GM03348 (cell line): ENCODE measurements at places on chromosomes 6 and 20.
A peak's percentile ranks its signal among the peaks of the same experiment; 100 is the strongest.

- no peak for DNase-seq
Observed at GRCh38 chr6:40541556-40542174, 45.5 kb downstream of the LRFN2 start.

DNA sequence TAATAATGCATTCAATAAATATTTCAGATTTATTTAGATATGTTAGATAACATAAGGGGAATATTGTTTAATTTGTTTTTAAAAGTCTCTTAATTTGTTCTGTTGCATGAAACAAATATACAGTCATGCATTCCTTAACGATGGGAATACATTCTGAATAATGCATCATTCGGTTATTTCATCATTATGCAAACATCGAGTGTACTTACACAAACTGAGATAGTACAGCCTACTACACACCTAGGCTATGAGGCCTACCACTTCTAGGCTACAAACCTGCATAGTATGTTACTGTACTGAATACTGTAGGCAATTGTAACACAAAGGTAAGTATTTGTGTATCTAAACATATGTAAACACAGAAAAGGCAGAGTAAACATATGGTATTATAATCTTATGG lies 118.7 kb downstream of the EPHA7 start:
- DNase-seq: no peak

GRCh38 chr6:145332011-145332410 lies 403.3 kb downstream of the EPM2A start:
- no peak for DNase-seq

DNA sequence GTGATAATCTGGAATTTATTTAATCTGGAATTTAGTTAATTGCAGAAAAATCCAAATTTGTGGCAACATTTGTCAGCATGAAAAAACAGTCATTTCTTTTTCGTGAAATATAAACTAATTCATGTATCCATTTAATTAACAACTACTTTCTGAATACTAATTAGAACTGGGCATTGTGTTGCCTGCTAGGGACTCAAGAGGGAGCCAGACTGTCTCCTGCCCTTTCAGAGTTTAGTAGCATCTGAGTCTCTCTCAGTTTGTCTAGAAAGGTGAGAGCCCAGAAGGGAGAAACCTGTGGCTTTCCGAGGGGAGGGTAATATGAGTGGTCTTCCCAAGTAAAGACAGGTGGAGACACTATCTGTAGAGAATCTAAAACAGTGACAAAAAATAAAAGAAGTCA lies 210.9 kb upstream of the HDDC2 start:
- no peak for DNase-seq

- peak; percentile 48 for DNase-seq
Observed at GRCh38 chr20:46375771-46376170, 30.6 kb downstream of the ELMO2 start.

DNA sequence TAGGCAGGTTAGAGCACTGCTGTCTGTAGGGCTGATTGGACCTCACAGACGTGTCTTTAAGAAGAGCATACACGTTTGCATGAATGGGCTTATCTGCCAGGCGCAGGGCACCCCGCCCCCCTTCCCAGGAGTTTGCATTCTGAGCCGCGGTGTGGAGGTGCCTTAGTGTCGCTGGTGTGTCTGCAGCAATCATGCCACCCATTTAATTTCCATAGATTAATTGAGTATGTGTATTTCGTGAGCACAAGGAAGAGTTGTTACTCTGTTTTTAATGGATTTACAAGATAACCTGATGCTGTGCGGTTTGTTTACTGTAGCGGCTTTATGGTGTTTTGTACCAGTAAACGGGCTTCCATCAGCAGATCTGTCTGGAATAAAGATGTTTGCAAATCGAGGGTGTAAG lies 107.7 kb downstream of the ZDHHC14 start:
- no peak for DNase-seq

- peak; percentile 20 for DNase-seq
Observed at GRCh38 chr6:135583256-135583761, 85.8 kb upstream of the AHI1 start.

- no peak for DNase-seq
Observed at GRCh38 chr6:69294862-69295261, 501.9 kb downstream of the LMBRD1 start.

DNA sequence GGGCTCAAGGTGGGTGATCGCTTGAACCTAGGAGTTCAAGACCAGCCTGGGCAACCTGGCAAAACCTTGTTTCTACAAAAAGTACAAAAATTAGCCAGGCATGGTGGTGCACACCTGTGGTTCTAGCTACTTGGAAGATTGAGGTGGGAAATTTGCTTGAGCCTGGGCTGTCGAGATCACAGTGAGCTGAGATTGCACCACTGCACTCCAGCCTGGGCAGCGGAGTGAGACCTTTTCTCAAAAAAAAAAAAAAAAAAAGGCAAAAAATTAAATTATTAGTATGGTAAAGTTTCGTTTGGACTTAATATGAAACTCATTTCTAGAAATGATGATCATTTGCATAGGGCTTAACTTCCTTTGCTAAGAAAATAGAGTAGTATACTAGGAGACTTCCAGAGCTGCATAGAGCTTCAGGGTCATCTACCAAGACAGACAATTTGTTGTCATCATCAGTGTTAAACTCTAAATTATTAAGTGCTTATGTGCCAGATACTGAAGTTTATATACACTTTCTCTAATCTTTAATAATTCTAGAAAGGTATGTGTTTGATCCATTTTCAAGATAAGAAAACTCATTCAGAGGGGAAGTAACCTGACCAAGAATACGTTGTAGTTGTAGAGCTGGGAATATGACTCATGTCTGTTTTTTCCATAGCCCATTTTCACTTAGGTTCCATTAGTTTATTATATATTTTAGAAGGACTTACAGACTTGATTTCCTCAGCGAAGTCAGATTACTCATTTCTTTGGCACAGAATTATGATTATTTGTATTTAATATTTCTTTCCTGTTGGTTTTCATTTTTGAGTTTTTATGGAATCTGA lies 84.5 kb downstream of the SLC16A10 start:
- no peak for DNase-seq

DNA sequence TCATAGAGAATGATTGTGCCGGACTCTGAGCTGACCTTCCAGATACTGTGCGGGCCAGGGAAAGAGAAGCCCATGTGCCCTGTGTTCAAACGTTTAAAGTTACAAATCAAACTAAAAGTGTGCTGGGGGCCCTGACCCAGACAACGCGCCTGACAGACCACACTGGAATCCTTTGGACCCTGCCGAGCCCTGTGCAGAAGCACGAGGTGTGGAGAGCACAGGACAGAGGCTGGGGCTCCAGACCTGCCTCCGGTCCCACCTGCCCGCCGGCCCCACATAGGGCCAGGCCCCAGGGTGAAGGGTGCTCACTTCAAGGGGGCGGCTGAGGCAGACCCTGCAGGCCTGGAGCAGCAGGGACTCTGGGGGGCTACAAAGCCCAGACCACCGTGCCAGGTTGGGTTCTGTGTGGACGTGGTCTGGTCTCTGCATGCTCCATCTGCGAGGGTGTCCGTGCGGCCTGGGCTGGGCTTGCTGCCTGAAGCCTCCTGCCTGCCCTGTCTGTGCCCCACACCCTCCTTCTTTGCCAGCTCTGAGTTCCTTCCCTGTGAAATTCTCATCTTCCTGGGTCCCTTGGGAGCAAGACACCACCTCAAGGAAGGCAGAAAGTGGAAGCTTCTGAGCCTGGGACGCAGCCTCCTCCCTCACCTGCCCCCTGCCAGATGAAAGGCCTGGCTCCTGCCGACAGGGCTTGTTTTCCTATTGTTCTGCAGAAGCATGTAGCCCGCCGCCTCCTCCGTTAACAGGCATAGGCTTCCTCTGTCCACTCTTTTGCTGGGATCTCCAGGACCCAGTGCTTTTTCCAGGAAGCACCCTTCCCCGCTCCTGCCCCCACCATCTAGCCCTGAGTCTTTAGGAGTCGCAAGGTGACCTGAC lies 186.2 kb downstream of the ERMARD start:
- DNase-seq: no peak

DNA sequence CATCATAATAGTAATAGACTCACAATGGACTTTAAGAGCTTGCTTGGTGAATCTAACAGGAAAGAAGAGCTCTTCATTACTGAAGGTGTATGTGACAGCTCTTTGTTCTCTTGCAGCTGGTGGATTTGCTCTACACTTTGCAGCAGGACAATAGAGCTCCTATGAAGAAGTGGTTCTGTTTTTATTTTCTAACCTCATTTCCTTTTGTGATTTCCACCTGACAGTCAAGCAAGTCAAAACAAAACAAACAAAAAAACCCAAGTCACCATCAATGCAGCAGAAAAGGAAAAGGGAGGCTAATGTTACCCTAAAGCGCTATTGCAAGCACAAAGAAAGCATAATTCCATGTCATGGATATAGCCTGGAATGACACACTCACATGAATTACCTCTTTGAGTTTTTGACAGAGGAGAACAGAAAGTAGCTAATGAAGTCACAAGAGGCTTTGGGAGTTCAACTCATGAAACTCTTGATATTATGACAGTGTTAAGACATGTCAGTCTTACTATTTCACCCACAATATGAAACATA lies 1188.1 kb downstream of the EPHA7 start:
- no peak for DNase-seq

- no peak for DNase-seq
Observed at GRCh38 chr20:62637110-62637509, 5.2 kb upstream of the SLCO4A1 start.

GRCh38 chr6:157144859-157145568 lies 178.3 kb downstream of the TMEM242 start:
- DNase-seq: no peak

DNA sequence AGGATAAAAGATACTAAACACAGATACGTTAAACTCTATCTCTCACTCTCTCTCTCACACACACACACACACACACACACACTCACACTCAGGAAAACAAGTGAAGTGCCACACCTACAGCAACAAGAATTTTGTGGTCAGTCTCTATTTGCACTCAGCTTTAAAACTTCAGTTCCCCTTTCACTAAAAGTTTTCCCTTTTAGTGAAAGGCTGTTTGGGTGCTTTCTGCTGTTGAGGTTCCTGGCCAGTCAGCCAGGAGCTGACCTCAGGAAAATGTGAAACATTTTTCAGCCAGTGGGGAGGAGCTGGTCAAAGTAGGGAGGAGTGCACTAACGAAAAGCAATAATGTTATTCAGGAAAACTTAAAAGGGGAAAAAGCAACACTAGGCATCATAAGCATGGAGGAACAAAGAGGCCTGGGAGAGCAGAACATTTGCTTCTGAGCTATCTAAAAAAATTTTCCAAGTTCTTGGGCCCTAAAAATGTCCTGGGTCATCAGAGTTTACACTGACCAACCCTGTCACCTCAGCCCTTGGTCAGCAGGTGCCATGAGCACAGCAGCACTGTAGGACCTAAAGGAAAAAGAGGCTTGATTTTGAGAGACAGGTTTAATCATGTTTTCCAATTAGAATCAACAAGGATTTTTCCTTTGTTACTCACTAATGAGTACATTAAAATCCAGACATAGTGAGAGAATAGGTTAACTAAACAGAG lies 30.7 kb upstream of the NT5E start:
- peak; percentile 51 for DNase-seq

DNA sequence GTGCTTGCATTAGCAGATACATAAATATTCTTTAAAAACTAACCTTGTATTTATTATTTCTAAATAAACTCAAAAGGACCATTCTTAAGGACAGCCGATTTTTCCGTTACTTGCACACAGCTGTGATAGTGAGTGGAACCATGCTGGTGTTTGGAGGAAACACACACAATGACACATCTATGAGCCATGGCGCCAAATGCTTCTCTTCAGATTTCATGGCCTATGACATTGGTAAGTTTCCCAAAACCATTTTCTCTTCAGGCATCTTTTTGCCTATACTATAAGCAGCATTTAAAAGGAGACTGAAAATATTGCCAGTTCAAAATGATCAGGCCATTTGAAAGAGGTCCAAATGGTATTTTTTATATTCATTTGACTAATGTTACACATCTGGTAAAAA lies 92.3 kb downstream of the ATRN start:
- DNase-seq: no peak

DNA sequence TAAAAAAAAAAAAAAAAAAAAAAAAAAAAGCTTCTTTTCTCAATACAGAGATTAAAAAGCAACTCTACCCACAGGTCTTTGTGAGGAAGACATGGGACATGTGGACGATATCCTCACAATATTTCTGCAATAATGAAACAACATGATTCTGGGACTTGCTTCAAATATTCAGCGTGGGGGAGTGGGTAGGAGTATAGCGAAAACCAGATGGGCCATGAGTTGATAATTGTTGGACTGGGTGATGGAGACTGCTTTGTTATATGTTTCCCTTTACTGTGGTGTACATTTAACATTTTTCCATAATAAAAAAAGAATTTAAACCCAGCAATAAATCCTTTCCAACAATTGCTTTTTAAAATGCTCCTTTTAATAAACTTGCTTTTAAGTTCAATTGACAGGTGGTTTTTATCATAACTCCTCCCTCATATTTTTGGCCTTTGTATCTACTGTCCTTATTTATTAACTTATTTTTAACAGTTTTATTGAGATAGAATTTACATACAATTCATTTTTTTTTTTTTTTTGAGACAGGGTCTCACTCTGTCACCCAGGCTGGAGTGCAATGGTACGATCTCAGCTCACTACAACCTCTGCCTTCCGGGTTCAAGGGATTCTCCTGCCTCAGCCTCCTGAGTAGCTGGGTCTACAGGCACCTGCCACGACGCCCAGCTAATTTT lies 40.4 kb upstream of the ARFGEF2 start:
- DNase-seq: no peak

- DNase-seq: peak; percentile 67
Observed at GRCh38 chr20:33291830-33292355, 8.9 kb downstream of the BPIFB1 start.

DNA sequence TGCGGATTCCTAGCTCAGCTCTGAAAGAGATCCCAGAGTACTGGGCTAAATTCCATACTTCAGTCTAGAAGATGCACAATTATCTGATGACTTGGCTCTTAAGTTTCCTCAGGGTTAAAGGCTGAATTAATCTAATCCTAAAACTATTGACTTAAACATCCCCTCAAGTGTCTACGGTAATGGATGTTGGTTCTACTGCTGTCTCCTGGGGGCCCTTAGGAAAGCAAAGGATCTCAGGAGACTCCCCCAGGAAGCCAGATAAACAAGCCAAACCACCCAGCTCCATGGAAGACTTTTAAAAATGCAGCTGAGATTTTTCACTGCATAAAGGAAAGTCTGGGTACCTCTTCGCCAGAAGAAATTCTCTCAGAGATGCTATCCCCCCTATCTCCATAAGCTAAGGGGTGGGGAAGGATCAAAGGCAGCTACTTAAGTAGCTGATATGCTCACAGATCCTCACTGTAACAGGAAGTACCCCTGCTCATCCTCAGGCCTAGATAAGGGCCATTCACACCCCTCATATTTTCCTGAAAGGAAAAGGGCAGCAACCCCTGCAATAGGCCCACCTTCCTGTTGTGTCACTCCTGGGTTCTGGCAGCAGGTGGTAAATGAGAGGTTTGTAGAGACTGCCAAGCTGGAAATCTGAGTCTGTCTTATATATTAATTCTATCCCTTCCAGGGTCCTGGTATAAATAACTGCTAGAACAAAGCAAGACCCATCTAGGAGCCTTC lies 9.3 kb downstream of the NDRG3 start:
- DNase-seq: no peak

GRCh38 chr6:133079901-133080300 lies 161.3 kb upstream of the EYA4 start:
- DNase-seq: no peak

- no peak for DNase-seq
Observed at GRCh38 chr20:21702016-21702415, 3.4 kb upstream of the PAX1 start.
